SHP77 treated with DMSO at 0.1 percent for 48 hours (cell line): ENCODE measurements at places on chromosomes 2 and 18.

- no peak for DNase-seq
Observed at GRCh38 chr2:27427863-27428212, 593 bp upstream of the NRBP1 start.

GRCh38 chr2:102321941-102322719, 10.8 kb downstream of the IL1RL1 start:
- DNase-seq, result no peak

- DNase-seq, result no peak
Observed at GRCh38 chr18:30446605-30447004, 595.9 kb downstream of the DSC3 start.

DNA sequence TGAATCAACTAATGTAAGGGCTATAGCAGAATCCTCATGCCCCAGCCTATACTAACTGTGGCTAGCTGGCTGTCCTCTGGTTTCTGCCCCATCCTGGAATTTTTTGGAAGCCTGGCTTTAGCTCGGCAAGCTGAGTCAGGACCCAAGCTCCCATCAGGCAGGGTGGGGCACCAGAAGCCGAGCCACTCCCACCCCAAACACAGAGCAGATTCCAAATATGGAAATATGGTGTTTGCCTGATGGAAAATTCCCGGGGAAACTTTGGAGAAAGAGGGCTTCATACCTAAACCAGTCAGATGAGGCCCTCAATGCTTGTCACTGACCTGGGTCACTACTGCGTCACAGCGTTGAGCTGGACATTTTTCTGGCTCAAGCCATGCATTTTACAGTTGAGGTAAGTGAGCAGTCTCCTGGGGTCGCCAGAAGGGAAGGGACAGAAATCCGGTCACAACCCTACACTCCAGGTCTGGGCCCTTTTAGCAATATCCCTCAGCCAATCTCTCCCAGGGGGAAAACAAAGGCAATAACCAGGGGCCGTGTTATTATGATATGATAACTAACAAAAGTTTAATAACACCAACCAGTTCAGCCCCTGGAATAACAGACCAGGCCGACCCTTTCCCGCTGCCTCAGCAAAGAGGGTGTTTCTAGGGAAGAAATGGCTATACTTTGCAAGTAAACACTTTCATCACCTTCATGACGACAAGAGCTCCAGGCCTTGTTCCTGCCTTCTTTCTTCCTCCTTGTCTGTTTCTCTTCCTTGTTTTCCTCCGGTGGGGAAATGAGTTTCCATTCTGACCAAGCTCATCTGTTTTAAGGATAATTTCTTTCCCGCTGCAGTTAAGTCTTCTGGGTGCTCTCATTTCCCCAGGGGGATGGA, 37.7 kb downstream of the PSD4 start:
- no peak for DNase-seq

DNA sequence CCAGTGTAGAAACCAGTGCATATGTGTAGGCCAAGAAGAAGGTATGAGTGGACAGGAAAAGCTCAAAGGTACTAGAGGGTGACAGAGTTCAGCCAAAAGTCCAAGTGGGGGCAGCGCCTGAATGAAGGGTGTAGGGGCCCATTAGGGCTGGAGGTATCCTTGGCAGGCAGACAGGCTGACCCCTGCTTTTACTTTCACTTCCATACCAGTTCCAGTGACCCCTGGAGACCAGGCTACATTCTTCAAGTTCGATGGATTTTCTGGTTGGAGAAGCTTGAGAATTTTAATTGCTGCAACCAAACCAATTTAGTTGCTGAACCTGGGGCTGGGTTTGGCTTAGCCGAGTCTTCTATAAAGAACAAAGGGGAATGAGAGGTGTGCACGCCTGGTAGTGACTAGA, 42.3 kb upstream of the MRPL33 start:
- DNase-seq, result no peak

DNA sequence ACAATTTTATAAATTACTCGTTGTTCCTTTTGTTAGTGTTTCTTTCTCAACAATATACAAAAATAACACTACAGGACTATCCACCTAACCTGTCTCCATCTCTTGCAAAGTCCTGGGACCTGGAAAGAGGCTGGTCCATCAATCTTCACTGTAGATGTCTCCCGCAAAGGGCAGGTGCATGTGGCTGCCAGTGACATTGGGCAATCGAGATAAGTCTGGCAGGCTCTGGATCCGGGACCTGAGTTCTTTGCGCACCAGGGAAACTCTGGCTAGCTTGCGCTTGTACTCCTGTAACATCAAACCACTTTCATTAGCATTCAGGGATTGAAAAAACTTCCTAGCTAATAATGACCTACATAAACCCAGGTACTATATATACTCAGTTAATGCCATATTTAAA, 20.5 kb downstream of the RMP24 start:
- no peak for DNase-seq

DNA sequence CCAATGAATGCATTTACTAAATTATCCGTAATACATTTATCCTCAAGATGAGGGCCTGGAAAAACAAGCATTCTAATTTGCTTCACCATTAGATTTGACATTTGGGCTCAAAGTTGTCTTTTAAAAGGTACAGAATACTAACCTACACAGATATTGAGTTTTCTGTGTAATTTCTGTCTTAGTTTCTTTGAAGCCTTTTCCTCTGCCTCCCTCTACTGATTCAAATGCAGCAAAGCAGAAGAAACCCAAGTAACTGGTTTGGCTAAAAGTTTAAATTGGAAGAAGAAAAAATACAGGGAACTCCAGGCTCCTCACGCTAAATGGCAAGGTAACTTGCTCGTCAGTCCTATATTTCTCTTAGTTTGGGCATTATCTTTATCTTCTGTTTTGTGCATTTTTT, 53.3 kb upstream of the SLC5A7 start:
- DNase-seq, result no peak

DNA sequence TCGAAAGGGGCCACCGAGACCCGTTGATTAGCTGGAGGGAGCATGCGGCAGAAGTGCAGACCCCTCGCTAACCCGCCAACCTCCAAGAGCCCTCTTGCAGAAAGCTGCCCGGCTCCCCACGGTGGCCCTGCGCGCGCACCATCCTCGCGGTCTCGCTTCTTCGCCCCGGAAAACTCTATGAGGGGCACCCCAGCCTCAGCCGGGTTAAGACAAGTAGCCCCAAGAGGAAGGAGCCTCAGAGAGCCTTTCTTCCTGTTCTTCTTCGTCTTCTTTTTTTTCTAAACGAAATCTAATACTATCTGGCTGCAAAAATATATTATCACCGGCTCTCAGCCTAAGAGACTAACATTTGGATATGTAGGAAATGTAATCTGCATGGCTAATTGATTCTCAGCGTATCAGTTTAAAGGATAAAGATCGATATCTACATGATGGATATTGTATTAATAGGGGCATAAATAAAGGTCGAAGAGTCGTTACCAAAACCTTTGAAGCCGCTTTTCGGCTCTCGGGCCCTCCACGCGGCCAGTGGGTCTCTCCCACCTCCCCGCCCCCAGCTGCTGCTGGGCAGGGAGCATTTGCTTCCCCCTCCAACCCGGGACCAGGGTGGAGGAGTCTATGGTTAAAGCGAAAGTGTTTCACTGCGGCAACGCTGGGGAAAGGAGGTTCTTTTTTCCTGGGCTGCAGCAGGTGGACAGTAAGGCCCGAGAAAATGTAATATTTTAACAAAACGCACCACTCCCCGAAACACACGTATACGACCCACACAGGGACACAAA, 6.1 kb upstream of the PAX3 start:
- no peak for DNase-seq

GRCh38 chr2:152407204-152407721, 72.3 kb downstream of the FMNL2 start:
- DNase-seq, result no peak

GRCh38 chr2:190470256-190470826, 62.2 kb downstream of the MFSD6 start:
- no peak for DNase-seq

GRCh38 chr2:168920504-168921157, 19.5 kb downstream of the G6PC2 start:
- no peak for DNase-seq

DNA sequence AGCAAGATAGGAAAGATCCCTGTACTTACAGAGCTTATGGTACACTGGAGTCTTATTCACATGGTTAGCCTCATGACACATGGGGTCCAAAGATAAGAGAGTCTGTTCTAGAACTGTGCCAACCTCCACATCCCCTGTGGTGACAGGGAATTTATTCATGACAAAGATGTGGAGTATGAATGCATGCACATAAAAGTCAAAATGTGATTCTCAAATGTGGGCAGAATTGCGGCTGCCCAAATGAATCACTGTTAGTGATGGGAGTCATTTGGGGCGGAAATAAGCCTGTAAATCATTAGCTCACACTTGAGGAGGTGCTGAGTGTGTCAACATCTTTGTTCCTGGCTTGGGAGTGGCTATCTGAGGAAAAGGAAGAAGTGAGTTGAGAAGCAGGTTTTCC, 560.6 kb downstream of the SLC4A3 start:
- no peak for DNase-seq

DNA sequence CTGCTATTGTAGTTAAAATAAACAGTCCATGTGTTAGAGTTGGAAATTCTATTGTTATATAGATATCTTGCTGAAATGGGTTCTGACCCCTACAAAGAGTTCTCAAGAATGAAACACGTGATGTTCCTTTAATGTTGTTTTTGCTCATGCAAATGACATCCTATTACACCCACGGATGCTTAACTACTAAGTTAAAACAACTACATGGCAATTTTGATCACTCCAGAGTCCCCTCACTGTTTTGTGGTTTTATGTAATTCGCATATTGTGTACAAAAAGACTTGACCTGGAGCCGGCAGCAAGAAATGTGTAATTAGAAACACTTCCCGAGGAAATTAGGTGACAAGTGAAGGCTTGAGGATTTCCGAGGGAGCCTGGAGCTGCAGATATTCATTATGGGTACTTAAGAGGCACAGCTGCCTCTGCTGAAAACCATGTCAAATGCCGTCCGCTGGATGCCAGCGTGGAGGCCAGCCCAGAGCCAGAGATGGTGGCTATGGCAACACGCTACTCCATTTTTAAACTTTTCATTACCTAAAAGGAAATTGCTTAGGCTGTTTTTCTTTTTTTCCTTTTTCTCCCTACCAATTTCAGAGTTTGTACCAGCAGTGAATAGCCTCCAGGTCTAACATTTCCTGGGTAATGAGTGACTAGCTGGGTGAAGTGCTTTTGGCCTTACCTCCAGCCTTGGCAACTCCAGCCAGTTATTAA, 21.0 kb upstream of the CABLES1 start:
- DNase-seq, result no peak

- DNase-seq, result no peak
Observed at GRCh38 chr2:127381762-127382161, 6.0 kb downstream of the MAP3K2 start.

- no peak for DNase-seq
Observed at GRCh38 chr2:119947535-119947934, 65.3 kb upstream of the EPB41L5 start.

DNA sequence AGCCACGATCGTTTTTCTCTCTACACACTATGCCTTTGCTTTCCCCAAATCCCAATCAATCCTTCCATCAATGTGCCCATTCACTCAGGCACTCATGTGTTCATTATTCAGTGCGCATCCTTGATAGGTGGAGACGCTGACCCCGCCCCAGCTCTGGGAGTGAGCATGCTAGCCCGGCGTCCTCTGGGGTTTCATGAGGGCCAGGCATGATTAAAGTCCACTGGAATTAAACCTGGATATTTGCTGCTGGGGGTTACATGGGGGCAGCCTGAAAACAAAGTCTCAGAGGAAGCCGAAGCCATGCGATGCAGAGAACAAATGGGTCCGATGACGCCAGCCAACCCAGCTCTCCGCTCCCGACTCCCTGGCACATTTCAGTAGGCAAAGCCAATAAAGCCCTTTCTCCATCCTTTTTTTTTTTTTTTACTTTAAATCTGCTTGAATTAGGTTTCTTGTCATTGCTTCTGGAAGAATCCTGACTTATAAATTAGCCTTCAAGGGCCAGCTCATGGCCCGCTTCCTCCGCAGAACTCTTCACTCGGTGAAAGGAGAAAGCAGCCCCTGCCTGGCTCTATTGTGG, 316.4 kb upstream of the ID2 start:
- DNase-seq, result no peak

GRCh38 chr2:110726285-110726684, 6.1 kb upstream of the ACOXL start:
- no peak for DNase-seq

- DNase-seq, result no peak
Observed at GRCh38 chr18:60182223-60182622, 190.4 kb downstream of the MC4R start.

DNA sequence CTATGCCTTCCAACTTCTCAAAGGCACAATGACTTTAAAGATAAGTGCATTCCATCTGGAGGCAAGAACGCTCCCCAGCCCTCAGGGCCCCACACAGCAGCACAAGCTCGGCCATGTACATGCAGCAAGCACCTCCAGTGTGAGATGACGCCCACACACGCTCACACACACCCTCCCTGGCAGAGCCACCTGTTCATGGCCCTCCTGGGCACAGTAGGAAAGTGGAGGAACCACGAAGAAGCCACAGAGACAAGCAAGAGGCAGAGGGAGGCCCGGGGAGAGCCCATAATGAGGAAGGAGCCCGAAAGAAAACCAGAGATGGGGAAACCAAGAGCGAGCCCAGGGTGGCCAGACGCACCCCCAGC, 21.7 kb downstream of the BIN1 start:
- no peak for DNase-seq

GRCh38 chr2:8977758-8978157, 25.7 kb downstream of the MBOAT2 start:
- DNase-seq, result no peak

- DNase-seq, result peak; percentile 69
Observed at GRCh38 chr2:98140210-98140609, 53.2 kb downstream of the VWA3B start.

DNA sequence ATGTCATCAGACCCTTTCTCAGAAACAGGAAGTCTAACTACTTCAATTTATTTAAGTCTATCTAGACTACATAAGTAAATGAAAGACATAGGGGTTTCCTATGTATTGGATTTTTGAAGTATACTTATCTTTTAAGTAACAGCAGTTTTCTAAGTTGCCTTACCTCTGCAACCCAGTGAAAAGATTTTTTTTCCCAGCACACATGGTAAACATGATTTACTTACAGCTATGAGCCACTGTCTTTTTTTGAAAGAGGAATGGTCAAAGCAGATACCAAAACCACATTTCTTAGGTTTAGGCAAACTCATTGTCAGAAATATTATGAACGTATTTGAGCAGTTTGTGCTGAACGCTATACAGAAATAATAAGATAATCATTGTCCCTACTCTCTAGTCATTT, 78.7 kb upstream of the OTX1 start:
- DNase-seq, result no peak

GRCh38 chr2:54809819-54810218, 86.4 kb downstream of the EML6 start:
- DNase-seq, result peak; percentile 35

GRCh38 chr18:46720521-46720920, 36.3 kb downstream of the ST8SIA5 start:
- no peak for DNase-seq
